Right ventricle myocardium inferior (tissue), 1 donor: ENCODE measurements at places on chromosomes 4 and X. TPM values are rescaled to one million over a fixed set of nuclear protein-coding genes. Genes with fewer than 3 reads are reported as not detected.
A peak's percentile ranks its signal among the peaks of the same experiment; 100 is the strongest.

DNA sequence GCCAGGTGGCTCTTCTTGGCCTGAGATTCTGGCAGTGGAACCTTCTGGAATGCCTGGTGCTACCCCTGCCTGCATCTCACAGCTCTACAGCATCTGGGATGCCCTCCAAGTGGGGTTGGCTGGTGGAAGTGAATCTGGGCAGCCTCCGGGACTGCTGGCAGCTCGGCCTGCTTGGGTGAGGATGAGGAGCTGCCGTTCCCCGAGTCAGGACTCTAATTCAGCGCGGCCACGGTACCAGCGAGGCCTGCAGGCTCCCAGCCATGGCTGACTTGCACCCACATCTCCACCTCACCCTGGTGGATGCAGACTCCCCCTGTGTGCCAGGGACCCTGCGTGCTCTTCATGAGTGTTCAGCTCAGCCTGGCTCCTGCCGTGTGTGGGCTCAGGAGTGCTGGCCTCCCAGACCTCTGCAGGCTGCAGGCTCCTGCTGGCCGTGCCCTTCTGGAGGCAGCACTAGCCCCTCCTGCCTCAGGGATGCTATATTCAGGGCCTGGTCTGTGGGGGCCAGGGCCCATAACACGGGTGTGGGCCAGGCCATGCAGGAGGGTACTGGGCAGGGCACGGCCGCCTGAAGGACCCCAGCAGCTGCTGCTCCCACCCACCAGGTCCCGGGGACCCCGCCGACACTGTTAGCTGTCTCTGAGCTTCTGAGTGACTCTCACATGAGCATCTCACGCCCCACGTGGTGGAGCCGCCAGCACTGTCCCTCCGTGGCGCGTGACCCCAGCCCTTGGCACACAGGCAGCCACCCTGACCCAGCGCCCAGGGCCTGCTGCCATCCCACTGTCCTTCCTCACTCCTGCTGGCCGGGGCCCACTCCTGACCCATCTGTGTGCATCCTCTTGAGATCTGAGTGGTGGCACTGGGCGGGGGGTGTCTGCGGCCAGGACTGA is 10.6 kb downstream of the UVSSA start:
- DNase-seq, result peak; percentile 58

The ADAMTS3 gene
- total RNA-seq, result 0.24 TPM

- no peak for DNase-seq
Observed at GRCh38 chrX:154661899-154662298, 8.5 kb upstream of the CTAG2 start.

DNA sequence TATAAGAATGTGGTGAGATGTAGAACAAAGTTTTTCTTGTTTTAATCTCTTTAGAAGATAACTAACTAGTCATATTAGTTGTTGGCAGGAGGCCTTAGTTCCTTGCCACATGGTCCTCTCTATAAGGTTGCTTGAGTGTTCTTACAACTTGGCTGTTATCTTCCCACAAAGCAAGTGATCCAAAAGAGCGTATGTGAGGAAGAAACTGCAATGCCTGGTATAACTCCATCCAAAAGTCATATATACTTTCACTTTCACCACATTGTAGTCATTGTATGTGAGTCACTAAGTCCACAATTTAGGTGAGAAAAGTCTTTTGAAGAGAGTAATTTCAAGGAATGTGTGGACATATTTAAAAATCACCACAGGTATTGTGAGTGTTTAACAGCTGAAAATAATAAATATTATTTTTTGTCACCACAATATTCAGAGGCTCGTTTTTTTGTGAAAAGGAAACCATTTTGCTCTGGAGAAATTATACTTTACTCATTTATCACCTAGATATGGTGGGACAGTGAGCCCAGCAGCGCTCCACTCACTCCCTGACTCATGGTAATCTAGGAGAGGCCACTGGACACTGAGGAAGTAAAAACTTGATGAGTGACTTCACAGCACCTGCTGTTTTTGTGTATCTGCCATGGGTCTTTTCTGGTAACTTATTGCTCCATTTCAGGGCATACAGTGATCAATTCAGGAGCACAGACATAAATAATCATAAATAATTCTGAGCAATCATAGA is 369.4 kb upstream of the NDST3 start:
- DNase-seq, result no peak

DNA sequence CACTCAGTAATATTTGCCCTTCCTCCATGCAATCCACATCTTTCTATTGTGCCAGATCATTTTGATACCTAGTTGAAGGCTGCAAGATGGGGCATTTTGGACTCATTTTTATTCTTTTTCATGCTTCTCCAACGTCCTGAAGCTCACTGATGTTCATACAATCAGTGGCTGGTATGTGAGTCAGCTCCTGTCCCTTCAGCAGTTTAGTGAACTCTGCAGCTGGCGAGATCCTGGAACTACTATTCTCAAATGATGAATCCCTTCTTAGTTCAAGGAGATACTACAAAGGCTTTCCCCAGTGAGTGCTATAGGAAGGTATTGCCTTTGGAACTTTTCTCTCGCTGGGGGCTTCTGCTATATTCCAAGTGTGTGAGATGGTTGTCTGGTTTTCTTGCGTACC is 9.6 kb upstream of the CCDC149 start:
- no peak for DNase-seq

The SSX2 gene
- total RNA-seq, result not detected

The F8 gene
- total RNA-seq, result 53.7 TPM

The NFXL1 gene
- total RNA-seq, result 3.9 TPM

The FRMD7 gene
- not detected for total RNA-seq

DNA sequence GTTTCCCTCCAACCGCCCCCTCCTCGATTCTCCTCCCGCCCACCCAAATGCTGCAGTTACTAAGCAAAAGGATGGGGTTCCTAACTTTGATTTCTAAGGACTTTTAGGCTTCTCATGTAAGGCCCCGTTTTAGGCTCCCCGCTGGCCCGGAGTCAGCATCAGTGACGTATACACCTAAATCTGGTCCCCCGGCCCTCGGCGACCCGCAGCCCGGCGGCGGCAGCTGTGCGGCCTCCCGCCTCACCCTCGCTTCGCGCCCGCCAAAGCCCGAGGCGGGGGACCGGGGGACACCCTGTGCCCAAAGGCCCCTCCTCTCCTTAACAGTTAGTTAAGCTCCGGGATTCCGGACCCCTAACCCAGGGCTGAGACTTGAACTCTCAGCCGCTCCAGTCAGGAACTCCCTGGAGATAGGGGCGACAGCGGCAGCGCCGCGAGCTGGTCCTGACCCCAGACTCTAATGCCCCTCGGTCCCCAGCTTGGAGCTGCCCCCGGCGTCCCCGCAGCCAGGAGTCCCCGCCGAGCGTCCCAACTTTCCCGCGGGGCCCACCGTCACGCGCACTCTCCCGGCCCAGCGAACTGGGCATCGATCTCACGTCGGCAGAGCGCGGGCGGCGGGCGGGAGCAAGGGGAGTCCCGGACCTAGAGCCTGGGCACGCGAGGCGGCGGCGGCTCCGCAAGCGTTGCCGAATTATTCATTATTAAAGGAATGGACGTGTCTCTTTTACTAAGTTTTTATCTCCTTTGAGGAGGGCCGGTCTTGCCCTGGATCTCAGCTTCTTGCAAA is 1.5 kb upstream of the NR3C2 start:
- DNase-seq, result peak; percentile 75

DNA sequence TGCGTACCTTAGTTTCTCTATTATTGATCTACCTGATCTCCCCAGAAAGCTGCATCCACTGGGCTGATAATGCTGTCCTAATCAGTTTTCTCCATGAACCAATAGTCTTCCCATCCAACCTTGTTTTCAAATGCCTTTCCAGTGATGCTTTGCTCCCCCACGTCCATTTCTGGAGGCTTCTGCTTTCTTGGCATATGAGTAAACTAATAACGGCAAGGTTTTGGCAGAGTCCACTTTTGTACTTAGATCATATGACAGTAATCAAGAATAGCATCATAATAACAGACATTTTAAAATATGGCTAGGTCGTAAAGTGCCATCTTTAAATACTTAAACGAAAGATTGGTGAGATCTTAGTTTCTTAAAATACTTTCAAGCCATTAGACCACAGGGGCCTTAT is 38.4 kb upstream of the FAM9B start:
- no peak for DNase-seq

- peak; percentile 57 for DNase-seq
Observed at GRCh38 chr4:116598155-116598979, 487.0 kb downstream of the TRAM1L1 start.

DNA sequence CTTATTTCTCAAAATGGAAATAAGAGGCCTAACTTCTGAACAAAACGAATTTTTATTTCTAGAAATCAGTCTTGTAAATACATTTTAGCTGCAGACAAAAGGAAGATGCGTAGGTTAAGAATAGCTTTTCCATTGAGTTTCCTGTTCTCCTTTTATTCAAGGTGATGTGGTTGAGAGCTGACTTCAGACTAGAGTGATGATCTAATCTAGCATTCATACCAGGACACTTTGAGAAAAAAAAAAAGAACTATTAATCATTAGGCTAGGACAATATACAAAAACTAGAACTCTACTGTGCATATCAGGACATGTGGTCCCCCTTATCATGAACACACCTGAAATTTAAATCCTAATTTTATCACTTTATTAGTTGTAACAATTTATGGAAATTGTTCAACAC is 884.5 kb upstream of the EPHA5 start:
- no peak for DNase-seq

GRCh38 chr4:117626664-117627063 is 407.6 kb upstream of the NDST3 start:
- no peak for DNase-seq

- no peak for DNase-seq
Observed at GRCh38 chr4:63371001-63371400, 1038.2 kb downstream of the TECRL start.

- no peak for DNase-seq
Observed at GRCh38 chr4:48974979-48975640, 11.0 kb upstream of the CWH43 start.

DNA sequence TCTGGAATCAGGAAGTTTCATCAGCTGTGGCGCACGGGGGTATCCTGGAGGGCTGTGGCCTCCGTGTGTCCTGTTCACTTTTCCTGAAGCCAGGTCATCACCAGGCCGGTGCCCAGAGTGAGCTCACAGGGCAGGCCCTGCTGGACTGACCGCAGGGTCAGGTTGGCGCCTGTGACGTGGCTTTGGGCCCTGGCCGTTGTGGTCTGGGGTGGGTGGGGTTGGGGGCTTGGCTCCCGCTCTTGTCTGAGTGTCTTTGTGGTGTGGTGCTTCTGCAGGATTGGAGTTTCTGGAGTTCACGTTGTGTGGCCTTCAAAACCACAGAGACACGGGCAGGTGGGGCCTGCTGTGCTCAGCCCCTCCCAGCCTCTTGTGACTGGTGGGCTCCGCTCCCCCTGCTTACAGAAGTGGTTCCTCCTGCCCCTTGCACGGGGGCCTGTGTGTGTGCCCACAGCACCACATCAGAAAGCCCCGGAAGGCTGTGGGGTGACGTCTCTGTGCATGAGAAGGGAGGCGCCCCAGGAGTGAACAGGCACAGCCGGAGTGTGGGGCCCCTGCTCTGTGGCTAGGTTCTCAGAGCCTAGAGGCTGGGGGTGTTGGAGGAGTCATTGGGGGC is 9.5 kb downstream of the RGS12 start:
- no peak for DNase-seq

GRCh38 chrX:69457756-69458155 is 46.4 kb upstream of the NALF2 start:
- no peak for DNase-seq

The PCDH7 gene
- 21.7 TPM for total RNA-seq

DNA sequence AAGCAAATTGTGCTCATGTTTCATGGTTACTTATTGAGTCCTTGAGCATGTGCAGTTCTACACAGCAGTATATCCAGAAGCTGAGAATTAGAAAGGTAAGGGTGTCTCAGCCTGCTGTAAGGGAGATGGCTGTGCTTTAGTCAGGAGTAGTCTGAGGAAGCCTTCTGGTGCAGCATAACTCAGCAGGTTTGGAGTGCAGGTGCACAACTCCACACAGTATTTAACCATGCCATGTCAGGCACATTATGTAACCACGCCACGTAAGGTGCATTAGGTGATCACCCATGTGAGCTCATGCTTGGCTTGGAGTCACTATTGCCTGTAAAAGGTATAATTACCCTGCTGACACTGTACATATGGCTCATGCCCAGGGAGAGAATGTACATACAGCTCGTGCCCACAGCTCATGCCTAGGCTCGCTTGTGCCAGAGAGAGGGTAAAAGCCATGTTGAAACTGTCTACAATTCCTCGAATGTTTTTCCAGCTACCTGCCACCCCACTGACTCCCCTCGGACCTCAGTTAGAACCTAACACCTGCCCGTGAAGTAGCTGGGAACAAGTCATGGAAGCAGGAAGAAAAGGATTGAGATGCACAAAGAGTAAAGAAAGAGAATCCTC is 37.8 kb downstream of the UCHL1 start:
- no peak for DNase-seq

DNA sequence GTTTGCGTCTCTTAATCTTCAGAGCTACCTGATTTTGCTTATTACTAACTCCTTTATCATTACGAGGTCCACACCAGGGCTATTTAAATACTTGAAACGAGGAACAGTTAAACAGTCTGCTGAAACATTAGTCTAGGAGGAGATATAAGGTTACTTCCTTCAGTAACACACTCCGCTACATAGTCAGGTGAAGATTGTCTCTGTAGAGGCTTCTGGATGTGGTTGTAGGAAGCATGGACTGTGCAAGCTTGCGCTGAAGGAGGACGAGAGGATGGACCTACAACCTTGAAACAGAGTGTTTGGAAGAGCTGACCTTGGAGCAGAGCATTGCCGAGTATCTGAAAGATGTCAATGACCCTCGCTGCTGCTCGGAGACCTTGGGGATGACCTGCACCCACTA is at the start of gene CLRN2:
Gene CLRN2 (plus strand): TSS at position 301 of the 400 bp plus-strand sequence. CDS start 102 bp downstream, outside the sequence.
- DNase-seq, result no peak

DNA sequence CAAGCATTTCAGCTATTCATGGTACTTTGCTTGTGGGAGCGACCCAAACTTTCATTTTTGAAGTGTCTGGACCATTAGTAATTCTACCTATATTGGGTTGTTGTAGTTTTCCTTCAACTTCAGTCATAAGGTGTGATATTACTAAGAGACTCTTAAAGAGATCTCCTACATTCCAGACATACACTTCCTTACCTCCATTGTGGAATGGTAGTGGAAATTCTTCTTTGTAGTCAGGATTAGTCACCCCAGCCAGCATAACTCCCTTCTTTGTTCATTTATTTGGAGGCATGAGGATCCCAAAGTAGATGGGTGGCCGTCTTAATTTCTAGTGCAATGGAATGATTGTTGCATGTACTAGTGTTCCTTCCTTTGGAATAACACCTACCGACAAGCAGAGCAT is 991.4 kb downstream of the ARAP2 start:
- DNase-seq, result no peak

GRCh38 chr4:98448908-98449307 is 187.7 kb downstream of the RAP1GDS1 start:
- no peak for DNase-seq

The IL3RA gene
- 8.1 TPM for total RNA-seq

The AKAP4 gene
- not detected for total RNA-seq

The HSFX2 gene
- total RNA-seq, result not detected

GRCh38 chr4:85587952-85588351 is 113.0 kb downstream of the ARHGAP24 start:
- DNase-seq, result no peak

The INTS12 gene
- 20.9 TPM for total RNA-seq

- no peak for DNase-seq
Observed at GRCh38 chr4:13907255-13907751, 279.8 kb upstream of the BOD1L1 start.

DNA sequence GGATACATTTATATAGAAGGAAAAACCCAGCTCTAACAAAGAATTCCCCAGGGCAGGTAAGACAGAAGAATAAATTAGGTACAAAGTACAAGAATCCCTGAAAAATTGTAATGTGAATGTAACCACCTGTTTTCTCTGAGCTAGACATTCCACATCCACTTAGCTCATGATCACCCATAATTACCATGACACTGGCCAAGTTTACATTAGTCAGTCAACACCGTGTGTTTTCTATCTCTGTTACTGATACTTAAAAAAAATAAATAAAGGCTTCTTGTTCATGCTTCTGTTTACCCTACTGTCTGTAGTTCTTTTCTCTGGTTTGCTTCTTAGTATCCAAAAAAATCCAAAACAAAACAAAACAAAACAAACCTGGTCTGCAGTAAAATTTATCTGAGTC is 66.0 kb downstream of the CBLL2 start:
- no peak for DNase-seq
